ENCODE measurements at places on chromosomes 13 and 19.

- no peak for DNase-seq
Observed at GRCh38 chr13:106690779-106691178, 122.8 kb upstream of the ARGLU1 start.

DNA sequence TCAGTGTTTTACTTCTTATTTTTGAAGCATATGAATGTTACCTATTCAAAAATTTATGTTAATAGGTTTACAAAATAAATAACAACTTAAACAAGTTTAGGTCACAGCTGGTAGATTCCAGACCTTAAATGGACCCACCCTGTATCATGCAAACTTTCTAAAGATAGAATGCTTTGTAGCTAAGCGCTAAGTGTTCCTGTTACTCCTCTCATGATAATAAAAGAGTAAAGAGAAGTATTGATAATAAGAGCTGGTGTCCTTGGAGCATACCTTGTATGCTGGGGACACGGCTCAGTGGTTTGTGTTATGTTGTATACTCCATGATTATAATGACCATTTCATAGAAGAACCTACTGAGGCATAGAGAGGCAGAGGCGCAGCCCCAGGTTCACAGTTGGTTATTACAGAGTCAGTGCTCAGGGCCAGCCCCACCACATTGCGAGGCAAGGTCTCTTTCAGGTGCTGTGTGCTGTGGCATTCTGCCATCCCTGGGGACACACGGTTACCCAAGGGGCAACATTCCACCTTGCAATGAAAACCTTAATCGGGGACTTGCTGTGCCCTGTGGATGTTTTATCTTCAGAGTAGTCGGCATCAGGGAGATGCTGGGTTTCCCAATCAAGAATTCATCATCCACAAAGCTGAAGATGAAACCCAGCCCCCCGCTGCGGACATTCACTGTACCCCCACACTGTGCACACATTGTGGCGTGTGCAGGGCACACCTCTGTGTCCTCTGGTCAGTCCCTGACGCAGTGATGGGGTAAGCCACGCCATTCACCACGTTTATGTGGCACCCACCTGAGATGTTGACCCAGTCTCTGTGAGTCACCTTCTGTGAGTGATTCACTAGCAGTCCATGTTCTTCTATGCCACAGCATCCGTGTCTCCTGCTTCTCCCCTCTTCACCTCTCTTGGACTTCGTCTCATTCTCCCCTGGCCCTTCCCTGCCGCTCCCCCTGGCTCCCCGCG lies 186.7 kb downstream of the COL4A1 start:
- no peak for DNase-seq

DNA sequence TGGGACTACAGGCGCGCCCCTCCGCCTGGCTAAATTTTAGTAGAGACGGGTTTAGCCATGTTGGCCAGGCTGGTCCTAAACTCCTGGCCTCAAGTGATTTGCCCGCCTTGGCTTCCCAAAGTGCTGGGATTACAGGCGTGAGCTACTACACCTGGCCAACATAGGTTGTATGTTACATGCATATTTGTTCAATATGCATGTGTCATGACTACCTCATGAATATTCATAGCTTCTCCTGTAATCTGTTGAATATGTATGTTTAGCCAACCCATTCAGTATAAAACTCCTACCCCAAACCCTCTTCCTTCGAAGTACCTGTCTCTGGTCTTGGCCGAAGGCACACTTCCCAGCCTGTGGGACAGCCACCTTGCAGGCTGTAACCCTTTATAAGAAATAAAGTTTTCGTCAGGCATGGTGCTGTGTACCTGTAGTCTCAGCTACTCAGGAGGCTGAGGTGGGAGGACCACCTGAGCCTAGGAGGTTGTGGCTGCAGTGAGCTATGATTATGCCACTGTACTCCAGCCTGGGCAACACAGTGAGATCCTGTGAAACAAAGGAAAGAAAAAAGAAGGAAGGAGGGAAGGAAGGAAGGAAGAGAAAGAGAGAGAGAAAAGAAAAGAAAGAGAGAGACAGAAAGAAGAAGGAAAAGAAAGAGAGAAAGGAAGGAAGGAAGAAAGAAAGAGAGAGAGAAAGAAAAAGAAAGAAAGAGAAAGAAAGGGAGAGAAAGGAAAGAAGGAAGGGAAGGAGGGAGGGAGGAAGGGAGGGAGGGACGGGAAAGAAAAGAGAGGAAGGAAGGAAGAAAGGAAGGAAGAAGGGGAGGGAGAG lies 29.3 kb downstream of the GPR42 start:
- no peak for DNase-seq

- no peak for DNase-seq
Observed at GRCh38 chr19:29671393-29672160, 6.3 kb downstream of the PLEKHF1 start.

DNA sequence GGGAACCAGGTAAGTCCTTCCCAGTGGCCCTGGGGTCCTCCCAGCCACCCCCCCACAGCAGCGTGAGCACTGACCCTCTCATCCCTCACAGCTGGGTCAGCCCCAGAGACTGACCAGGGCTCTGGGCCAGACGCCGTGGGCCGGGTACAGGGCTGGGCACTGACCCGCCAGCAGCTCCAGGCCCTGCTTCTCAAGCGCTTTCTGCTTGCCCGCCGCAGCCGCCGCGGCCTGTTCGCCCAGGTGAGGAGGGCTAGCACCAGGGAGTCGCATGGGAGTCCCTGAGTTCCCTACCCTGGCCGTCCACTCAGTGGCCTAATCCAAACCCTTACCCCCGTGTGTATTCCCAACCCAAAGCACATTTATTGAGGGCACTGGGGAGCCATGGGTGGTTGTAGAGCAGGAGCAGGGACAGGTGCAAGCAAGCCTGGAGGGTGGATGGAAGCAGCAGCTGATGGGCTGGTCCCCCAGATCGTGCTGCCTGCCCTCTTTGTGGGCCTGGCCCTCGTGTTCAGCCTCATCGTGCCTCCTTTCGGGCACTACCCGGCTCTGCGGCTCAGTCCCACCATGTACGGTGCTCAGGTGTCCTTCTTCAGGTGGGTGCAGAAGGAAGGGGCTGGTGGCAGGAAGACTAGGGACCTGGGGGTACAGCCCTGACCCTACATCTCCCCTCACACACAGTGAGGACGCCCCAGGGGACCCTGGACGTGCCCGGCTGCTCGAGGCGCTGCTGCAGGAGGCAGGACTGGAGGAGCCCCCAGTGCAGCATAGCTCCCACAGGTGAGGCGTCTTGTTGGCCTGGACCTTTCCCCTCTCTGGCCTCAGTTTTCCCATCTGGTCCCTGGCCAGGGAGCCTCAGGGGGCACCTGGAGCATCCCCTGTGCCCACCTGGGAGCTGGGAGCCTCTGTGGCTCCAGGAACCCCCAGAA lies 12.6 kb upstream of the ARHGAP45 start:
- DNase-seq: no peak

Data from femur (tissue), 1 donor.